ENCODE measurements at places on chromosomes 13 and 19. TPM values are rescaled to one million over a fixed set of nuclear protein-coding genes. Genes with fewer than 3 reads are reported as not detected.
A peak's percentile ranks its signal among the peaks of the same experiment; 100 is the strongest.

- no peaks in the 10 kb centered on the region for H3K4me1 ChIP-seq
- no peaks in the 10 kb centered on the region for H3K36me3 ChIP-seq
- no peaks in the 10 kb centered on the region for H3K27me3 ChIP-seq
- no peak overlapping the region for H3K27ac ChIP-seq
- DNase-seq: no peak
- H3K4me3 ChIP-seq: no peak overlapping the region
Measured at GRCh38 chr13:92232871-92233270, 834.5 kb downstream of the GPC5 start.

DNA sequence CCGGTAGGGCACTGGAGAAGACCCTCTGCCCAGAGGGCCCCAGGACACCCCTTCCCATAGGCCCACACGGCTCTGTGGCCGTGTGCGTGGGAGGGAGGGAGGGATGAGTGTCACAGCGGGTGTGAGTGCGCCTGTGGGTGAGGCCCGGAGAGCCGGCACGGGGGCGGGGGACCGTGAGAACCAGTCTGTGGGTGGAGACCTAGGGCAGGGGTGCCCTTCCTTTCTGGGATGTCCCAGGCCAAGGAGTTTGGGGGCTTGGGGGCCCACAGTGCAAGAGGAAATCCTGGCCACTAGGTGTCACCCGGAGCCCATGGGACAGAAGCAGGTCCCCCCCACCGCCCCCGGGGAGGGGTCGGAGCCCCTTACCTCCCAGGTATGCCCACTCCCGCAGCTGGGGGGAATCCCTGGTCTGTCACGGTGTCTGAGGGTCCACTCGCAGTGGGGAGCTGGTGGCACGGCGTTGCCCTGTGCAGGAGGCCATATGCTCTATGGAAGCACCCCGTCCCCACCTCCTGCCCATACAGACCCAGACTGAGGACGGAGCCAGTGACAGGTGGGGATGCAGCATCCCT, 16.0 kb upstream of the SLC7A10 start:
- H3K4me1 ChIP-seq: no peaks in the 10 kb centered on the region
- no peak overlapping the region for H3K27ac ChIP-seq
- H3K27me3 ChIP-seq: no peaks in the 10 kb centered on the region
- DNase-seq: no peak

DNA sequence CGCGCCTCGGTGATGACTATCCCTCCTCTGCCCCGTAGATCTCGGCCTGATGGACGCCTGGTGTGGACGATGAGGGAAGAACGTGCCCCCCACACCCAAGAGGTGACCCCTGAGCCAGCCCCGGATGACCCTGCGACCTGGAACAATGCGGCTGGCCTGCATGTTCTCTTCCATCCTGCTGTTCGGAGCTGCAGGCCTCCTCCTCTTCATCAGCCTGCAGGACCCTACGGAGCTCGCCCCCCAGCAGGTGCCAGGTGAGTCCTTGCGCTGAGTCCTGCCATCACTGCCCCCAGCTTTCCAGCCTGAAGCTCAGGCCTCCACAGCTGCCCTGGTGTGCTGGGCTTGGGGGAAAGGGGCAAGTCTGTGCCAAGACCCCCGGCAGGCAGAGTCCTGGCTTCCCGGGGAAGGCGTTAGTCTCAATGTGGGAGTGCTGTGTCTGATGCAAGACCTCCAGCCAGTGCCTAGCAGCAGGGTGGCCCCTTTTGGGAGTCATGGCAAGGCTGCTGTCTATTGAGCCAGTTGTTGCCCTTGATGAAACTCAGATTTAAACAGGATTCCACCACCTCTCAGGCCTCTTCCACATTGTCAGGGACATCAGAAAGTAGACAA, 67.5 kb downstream of the CHST8 start:
- H3K27me3 ChIP-seq: peaks cover 96% of the 10 kb centered on the region
- no peak for DNase-seq
- no peak overlapping the region for H3K27ac ChIP-seq
- H3K36me3 ChIP-seq: no peaks in the 10 kb centered on the region
- H3K4me3 ChIP-seq: no peak overlapping the region

DNA sequence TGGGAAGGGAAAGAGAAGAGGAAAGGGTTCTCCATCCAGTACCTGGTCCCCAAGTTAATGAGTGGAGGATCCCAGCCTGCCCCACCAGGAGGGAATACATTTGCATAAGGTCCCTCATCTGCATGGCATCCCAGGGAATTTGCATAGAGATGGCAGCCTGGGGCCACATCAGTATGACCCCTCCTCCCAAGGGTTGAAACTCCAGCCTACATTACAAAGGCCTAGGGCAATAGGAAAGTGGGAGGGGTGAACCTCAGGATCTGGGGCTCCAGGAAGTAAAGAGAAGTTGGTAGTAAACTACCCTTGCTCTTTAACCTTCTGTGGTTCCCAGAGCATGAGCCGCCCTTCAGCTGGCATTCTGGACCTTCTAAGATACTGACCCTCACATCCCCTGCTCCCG, 6.8 kb upstream of the NECTIN2 start:
- H3K36me3 ChIP-seq: no peaks in the 10 kb centered on the region
- no peak overlapping the region for H3K4me3 ChIP-seq
- H3K27ac ChIP-seq: no peak overlapping the region
- no peaks in the 10 kb centered on the region for H3K27me3 ChIP-seq

The SLITRK6 gene
- 3.4 TPM for total RNA-seq

The KLHL1 gene
- not detected for total RNA-seq

The NCAN gene
- total RNA-seq: not detected

DNA sequence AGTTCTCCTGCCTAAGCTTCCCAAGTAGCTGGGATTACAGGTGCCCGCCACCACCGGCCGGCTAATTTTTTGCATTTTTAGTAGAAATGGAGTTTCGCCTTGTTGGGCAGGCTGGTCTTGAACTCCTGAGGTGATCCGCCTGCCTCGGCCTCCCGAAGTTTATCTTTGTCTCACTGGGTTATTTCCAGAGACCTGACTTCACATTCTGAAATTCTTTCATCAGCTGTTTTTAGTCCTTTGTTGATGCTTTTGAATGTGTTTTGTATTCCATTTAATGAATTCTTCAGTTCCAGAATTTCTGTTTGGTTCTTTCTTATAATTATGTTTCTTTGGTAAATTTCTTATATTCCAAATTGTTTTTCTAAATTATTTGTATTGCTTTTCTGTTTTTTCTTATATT, 55.4 kb upstream of the MLNR start:
- H3K4me1 ChIP-seq: no peaks in the 10 kb centered on the region
- no peak overlapping the region for H3K27ac ChIP-seq
- DNase-seq: no peak
- no peaks in the 10 kb centered on the region for H3K27me3 ChIP-seq
- no peak overlapping the region for H3K4me3 ChIP-seq
- peaks cover 4% of the 10 kb centered on the region for H3K36me3 ChIP-seq

GRCh38 chr13:99124794-99125316, 75.8 kb upstream of the UBAC2 start:
- H3K27me3 ChIP-seq: no peaks in the 10 kb centered on the region
- no peak overlapping the region for H3K27ac ChIP-seq
- DNase-seq: peak; percentile 74
- H3K4me3 ChIP-seq: peak overlapping the region; percentile 20

DNA sequence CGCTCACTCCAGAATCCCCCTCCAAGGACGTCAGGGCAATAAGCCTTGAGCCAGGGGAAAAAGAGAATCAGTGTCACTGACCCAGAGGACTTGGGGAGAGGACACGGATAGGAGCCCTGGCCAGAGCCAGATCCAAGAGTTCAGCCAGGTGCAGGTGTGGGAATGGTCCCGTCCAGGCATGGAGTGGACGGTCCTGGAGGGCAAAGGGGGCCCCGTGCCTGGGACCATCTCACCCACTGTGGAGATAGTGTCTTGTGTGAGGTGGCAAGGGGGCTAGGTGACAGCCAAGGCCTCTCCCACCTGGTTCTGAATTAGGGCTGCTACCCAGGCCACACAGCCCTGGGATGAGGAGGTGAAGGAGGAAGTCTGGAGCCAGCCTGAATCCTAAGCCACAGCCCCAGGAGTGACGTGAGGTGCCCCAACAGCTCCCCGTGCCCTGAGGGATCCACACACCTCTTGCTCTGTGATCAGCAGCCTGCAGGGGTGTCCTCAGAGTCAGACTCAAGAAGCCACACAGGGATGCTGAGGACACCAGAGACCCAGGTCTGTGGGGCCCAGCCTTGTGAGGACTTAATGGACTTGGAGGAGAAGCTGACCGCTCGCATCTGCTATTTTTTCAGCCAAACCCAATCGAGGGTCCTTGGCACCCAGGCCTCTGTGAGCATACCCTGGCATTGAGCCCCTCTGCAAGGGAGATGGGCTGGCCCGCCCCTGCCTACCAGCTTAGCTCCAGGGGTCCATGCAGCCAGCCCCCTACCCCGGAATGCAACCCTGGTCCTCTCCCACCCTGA, 16.4 kb upstream of the ZNF14 start:
- DNase-seq: no peak
- no peaks in the 10 kb centered on the region for H3K36me3 ChIP-seq
- no peak overlapping the region for H3K4me3 ChIP-seq
- no peak overlapping the region for H3K27ac ChIP-seq
- peaks cover 48% of the 10 kb centered on the region for H3K27me3 ChIP-seq

DNA sequence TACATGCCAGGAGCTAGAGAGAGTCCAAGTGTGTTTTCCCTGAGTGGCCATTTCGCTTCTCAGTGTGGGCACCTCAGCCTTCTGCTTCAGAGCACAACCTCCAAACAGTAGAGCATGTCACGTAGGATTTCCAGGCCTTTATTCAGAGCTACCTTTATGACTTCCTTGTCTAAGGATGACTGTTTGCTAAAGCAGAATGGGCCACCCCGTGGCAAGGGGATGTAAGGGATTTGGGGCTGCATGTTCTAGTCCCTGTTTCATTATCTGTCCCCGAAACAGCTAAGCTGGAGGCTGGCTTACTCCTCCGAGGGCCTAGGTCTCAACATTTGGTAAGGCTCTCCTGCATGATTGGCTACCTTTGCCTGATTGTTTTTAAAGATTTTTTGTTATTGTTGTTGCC, 6.0 kb downstream of the RNASEH2B start:
- no peak overlapping the region for H3K27ac ChIP-seq
- H3K36me3 ChIP-seq: no peaks in the 10 kb centered on the region
- no peaks in the 10 kb centered on the region for H3K27me3 ChIP-seq
- peaks cover 17% of the 10 kb centered on the region for H3K4me1 ChIP-seq

- no peak overlapping the region for H3K4me3 ChIP-seq
- H3K27ac ChIP-seq: no peak overlapping the region
- H3K4me1 ChIP-seq: no peaks in the 10 kb centered on the region
Measured at GRCh38 chr19:50858886-50859285, 4.2 kb downstream of the KLK3 start.

DNA sequence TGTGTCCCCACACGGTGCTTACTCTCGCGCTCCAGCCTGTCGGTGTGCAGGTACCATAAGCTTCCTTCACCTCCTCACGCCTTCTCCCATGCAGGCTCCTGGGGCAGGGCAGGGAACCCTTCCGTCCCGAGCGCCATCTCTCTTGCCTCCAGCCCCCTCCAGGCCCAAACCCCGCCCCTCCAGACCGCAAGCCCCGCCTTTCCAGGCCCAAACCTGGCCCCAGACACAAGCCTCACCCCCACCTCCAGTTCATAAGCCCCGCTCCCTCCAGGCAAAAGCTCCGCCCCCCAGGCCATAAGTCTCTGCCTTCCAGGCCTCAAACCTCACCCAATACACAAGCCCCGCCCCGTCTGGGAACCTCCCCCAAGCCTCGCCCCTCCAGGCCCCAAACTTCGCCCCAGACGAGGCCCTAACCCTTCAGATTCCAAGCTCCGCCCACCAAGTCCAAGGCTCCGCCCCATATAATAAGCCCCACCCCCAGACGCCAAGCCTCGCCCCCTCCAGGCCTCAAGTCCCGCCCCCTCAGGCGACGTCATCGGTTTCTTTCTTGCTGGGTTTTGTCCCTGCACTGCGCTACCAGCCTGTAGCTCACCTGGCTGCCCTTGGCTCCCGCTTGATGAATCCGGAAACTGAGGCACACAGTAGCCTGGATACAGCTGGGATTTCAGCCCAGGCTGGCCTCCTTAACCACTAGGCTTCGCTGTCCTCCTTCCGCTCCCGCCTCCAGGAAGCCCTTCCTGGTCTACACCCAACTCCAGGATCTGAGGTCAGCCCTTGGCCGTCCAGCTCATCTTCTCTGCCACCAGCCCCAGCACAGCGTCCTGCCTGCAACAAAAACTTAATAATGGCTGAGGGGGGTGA, 16.1 kb downstream of the MKNK2 start:
- no peaks in the 10 kb centered on the region for H3K27me3 ChIP-seq
- no peaks in the 10 kb centered on the region for H3K36me3 ChIP-seq
- H3K4me3 ChIP-seq: peak overlapping the region; percentile 56
- H3K4me1 ChIP-seq: peaks cover 19% of the 10 kb centered on the region

The APBA3 gene
- 16.0 TPM for total RNA-seq

The PCSK4 gene
- total RNA-seq: 27.3 TPM

The ZNF28 gene
- 18.3 TPM for total RNA-seq

All from PC-9 (cell line).